ENCODE measurements at places on chromosomes 1 and 21.

GRCh38 chr1:191695865-191696264, 462.4 kb upstream of the RGS18 start:
- no peak for DNase-seq

DNA sequence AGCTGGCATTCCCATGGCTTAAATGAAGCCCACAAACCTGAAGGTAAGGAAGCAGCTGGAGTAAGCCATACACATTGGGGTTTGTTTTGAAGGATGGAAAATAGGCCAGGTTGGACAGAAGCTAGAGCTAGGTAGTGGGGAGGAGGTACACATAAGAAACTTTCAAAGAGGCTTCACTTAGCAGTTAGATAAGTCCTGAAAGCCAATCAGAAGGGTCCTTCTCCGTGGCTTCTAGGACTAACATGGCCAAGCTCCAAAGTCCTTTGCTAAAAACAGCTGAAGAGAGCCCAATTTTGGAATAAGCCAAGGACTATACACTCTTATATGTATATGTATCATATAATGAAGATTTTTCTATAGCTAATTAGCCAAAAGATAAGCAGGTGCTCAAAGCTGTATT, 1.8 kb downstream of the EYA3 start:
- DNase-seq: no peak

- no peak for DNase-seq
Measured at GRCh38 chr1:40926441-40926840, 53.1 kb upstream of the CTPS1 start.

DNA sequence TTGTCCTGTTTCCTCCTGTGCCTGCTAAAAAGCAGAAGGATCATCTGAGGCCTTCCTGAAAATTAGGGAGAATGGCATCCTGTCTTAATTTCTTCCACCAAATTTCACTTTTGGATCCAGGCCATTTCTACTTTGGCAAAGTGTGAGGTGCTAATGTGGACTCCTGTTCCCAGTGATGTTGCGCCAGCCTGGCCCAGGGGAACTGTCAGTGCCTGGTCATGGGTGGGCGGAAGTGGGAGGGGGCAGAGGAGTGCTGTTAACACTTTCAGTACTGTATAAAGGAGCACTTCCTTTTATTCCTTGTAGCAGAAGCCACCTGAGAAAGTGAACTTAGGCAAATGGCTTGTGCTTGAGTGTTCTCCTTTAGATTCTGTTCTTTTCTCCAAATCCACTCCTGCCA, 19.9 kb downstream of the ELAPOR1 start:
- DNase-seq: no peak

GRCh38 chr1:25694167-25695007, 77.8 kb downstream of the MAN1C1 start:
- DNase-seq: no peak
